GM23248 (cell line): ENCODE measurements at places on chromosomes 7 and 10.
A peak's percentile ranks its signal among the peaks of the same experiment; 100 is the strongest.

DNA sequence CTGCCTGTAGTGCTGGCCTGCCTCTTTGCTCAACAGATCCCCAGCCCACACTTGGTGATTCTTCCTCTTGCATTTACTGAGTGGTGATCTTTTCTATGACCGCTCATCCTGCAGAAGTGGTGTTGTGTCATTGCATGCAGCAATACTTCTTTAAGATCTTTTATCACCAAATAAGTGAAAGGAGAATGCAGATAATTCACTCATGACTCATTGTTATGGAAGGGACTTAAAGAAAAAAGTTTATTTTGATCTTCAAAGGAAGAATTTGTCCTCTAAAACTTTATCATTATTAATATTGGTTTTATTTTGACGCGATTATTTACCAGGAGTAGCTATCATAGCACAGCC is 489.1 kb upstream of the CELF2 start:
- peak; percentile 35 for DNase-seq

DNA sequence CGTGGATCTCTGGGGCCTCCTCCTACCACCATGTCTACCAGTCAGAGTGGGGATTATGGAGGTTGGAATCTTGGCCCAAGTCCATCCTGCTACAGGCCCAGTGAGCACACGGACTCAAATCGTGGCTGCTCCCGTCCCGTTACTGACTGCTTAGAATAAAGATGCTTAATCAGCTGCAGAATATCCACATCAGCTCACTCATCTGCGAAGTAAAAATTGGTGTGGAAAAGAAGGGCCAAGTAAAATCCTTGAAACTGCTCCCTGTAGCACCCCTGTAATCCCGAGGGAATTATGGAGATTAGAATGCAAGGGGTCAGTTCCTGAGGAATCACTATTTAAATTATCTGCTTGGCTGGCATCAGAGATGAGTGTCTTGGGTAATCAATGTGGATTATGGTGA is 13.0 kb upstream of the HTR5A start:
- DNase-seq, result no peak

- no peak for DNase-seq
Observed at GRCh38 chr10:126301701-126302475, 86.4 kb downstream of the ADAM12 start.

DNA sequence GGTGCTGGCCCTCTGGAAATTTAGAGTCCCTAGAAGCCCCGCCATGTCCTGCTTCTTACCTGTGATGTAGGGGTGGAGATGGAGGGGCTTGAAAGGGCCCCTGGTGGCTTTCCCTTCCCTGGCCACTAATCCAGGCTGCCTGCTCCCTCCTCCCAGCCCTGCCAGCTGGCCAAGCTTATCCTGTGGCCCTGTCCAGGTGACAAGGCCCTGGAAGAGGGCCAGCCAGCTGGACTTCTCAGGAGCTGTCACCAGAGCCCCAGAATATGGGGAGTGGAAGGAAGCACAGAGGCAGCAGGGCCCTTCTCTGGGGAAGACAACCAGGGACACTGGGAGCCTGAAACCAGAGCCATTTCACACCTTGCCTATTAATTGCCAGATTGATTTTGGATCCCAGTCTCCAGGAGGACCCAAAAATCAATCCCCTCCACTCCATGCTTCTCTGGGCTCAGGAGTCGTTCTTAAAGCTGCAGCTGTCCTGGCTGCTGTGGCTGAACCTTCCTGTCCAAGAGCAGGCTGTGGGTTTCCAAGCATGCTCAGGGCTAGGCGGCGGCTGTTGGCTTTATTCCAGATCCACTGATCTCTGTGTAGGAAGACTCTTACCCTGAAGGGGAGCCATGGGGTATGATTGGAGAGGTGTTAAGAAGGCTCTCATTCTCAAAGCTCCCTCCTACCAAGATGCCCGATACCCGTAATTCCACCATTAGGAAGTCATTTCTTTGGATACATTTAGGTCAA is 52.6 kb upstream of the PCBD1 start:
- peak; percentile 20 for DNase-seq

DNA sequence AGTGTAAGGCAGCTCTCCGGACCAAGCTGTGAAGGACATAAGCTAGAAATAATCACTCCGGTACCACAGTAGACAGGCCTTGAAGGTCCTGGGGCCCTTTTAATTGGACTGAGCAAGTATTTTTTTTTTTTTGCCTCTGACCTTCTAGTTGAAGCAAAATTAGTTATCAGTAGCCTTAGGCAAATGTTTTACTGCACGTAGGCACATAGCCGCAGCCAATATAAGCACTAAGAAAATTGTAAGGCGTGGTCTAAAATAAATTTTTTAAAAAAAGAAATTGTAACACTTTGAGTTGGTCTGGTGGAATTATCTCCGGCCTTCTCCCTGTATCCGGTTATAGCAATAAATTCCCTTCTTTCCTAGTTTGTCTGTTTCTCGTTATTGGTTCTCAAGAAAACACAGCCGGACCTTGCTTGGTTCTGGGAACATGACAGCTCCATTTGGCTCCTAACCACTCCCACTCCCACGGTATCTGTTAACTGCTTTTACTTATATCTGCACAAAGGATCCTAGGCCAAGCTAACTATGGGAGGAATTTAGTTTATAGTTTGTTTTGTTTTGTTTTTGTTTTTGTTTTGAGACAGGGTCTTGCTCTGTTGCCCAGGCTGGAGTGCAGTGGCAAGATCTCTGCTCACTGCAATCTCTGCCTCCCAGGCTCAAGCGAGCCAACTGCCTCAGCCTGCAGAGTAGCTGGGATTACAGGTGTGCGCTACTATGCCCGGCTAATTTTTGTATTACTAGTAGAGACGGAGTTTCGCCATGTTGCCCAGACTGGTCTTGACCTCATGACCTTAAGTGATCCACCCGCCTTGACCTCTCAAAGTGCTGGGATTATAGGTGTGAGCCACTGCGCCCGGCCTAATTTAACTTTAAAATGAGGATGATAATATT is 124.4 kb upstream of the KIF5B start:
- DNase-seq, result no peak

DNA sequence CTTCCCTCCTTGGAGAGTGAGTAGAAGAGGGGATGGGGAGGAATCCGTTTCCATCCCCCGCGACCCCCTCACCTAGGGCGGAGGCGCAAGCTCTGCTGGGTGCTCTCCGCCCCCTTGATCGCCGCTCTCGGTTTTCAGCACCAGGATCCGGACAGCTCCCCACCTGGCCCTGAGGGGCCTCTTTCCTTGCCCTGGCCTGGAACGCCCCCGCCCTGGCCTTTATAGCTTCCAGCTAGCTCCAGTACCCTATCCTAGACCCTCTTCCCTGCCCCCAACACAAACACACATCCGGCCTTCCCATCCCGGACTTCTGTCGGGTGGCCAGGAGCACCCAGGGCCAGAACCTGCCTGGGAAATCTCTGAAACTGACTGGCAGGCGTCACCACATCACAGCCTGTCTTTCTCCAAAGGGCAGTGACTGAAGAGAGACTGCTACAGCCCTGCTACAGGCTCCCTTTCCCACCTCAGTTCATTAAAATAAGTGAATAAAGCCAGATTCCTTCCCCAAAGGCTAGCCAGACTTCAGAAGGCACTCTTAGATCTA is 72.3 kb upstream of the LEP start:
- peak; percentile 46 for DNase-seq

- peak; percentile 47 for DNase-seq
Observed at GRCh38 chr10:60032723-60033122, 126.4 kb upstream of the CCDC6 start.

- DNase-seq, result no peak
Observed at GRCh38 chr7:17988858-17989257, 38.8 kb downstream of the PRPS1L1 start.

DNA sequence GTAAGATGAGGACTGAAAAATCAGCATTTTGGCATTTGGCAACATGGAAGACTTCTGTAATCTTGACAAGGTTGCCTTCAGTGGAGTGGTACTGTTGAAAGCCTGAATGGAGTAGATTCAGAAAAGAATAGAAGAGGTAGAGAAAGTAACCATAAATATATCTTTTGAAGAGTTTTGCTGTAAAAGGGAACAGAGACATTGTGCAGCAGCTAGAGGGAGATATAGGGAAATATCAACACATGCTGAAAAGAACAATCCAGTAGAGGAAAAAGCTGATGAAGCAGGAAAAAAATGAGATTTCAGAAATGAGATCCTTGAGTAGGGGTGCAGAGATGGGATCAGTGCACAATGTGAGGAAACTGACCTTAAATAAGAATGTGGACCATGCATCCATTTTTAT is 60.0 kb downstream of the RAPGEF5 start:
- peak; percentile 27 for DNase-seq

GRCh38 chr10:117666166-117666565 is 123.6 kb downstream of the EMX2 start:
- DNase-seq, result peak; percentile 46

GRCh38 chr7:158828133-158829020 is 932 bp downstream of the ESYT2 start:
- peak; percentile 65 for DNase-seq

GRCh38 chr10:103265717-103266329 is 11.1 kb upstream of the INA start:
- peak; percentile 79 for DNase-seq

DNA sequence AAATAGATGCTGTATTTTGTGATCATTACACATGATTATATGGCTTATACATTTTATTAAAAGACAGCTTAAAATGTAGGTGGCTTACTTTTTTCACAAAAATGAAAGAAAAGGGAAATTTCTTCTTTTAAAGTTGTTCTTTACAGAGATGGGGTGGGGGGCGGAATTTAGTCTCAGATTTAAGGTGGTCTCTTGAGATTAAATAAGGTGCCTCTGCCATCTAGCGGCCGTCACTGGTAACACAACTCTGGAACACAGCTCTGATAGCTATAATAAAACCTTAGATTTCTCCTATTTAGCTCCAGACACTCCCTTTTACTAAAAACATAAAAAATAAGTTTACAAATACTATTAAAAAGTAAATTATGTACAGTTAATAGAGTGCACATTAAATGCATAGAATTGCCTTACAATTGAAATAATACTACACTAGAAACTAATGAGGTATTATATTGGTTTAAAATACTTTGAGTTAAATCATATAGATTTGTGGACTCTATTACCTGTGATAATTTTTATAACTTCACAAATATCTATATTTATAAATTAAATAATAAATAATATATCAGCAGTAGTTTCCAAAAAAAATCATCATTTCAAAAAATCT is 210.9 kb downstream of the DGKB start:
- peak; percentile 24 for DNase-seq

DNA sequence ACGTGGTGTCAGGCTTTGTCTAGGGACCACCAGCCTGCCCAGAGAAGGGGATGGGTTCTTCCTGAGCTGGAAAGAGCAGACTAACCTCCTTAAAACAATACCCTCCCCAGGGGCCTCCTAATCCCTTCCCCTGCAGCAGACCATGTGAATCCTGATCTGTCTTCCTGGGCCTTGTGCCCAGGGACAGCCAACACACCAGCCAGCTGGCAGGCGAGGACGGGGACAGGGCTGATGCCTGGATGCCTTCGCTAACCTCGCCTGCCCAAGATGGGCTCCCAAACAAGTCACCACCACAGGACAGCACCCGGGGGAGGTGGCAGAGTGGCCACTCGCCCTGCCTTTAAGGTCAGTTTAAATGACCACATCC is 17.6 kb downstream of the PODXL start:
- DNase-seq, result peak; percentile 68

DNA sequence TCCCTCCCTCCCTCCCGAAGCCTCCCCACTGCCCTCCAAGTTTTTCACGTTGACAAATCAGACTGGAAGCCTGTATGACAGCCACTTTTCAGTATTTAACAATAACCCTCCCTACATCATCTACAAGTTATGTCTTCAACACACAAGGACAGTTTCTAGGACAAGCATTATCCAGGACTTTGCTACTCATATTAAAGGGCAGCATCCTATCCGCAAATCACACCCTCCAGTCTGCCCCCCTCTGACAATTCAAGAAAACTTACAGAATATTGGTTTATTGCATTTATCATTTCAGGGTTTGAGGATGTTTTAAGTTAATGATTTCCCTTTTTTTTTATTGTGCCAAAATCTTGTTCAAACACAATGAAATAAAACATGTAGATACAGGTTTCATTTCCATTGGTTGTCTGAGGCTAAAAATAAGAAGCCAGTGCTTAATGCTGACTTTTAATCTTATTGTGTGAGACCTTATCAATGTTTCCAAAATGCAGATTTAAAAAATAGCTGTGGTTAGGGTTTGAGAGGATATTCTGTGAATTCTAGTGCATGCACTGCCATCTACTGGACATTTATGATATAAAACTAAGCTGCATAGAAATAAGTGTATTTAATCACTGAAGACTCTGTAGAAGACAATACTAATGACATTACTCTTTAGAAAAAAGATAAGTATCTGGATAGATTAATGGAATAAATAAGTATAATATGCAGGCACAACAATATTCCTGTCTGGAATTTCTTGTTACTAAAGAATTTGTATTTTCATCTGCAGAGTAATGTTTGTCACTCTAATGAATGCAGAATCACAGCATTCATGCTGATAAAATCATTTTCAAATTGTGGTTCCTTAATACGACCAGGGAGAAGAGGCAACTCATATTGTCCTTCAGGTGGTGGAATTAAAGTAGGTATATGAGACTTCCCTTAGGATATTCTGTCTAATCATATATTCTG is 64.1 kb downstream of the CAV1 start:
- DNase-seq, result peak; percentile 70

DNA sequence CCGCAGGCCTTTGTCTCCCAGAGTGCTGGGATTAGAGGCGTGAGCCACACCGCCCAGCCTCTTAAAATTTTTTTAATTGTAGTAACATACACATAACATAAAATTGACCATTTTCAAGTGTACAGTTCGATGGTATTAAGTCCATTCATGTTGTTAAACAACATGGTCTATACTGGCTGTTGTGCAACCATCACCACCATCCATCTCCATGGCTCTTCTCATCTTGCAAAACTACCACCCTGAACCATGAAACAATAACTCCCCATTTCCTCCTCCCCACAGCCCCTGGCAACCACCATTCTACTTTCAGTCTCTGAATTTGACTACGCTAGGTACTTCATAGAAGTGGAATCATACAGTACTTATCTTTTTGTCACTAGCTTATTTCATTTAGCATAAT is 7.9 kb upstream of the ZFYVE27 start:
- no peak for DNase-seq

GRCh38 chr7:80833289-80834268 is 85.3 kb downstream of the SEMA3C start:
- peak; percentile 77 for DNase-seq

- DNase-seq, result no peak
Observed at GRCh38 chr10:14608381-14609001, 166.2 kb downstream of the FAM107B start.

DNA sequence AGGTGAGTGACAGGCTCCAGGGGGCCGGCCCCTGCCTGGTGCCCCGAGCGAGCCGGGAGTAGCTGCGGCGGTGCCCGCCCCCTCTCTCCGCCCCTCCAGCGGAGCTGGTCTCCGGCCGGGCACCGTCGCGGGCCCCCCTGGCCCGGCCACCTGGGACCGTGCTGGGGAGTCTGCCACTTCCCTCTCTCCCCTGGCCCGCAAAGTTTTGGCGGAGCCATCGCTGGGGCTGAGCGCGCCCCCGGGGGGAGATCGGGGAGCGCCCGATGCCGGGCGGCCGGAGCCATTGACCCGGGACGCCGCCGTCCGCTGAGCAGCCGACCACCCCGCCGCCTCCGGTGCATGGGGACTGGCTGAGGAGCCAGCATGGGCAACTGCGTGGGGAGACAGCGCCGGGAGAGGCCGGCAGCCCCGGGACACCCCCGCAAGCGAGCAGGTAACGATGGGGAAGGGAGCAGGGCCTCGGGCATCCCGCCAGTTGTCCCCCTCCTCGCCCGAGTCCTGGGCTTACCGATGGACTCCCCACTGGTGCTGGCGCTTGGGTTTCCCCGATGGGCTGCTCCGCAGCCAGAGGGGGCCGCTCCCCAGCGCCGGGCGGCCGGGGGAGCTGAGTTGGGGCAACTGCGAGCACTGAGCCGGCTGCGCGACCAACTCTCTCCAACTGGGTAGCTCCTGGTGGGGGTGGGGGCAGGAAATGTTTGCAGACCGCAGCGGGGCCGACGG is at the start of gene UBTD1:
Gene UBTD1, plus strand, starts transcription at position 84 of the 720 bp plus-strand sequence. Its CDS starts 280 bp downstream, at position 364.
- peak; percentile 79 for DNase-seq
